ENCODE measurements at places on chromosomes 7 and 10.

DNA sequence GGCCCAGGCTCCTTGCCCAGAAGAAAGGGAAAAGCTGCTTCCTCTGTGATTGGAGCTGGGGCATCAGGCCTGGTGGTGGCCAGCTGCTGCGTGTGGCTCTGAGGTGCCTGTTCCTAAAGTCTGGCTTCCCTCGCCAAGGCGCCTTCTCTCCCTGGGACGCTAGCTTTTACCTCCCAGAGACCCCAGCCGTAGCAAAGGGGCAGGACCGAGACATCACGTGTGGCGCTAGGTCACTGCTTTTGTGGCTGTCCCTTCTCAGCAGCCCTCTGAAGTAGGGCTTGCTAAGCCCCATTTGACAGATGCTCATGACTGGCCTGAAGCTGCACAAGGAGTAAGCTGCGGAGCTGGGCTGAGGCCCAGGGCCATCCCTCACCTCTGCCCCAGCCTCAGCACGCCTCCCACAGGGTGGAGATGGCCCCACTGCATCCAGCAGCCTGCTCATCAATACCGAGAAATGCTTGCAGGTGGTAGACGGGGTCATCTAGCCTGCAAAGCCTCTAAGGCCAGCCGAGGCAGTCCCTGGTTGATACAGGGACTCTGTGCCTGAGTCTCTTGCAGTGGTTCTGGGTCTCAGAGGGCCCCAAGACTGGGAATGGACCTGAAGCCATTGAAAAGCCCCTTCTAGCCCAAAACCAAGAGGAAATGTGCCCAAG lies 171.2 kb downstream of the LCOR start:
- no peak for DNase-seq

DNA sequence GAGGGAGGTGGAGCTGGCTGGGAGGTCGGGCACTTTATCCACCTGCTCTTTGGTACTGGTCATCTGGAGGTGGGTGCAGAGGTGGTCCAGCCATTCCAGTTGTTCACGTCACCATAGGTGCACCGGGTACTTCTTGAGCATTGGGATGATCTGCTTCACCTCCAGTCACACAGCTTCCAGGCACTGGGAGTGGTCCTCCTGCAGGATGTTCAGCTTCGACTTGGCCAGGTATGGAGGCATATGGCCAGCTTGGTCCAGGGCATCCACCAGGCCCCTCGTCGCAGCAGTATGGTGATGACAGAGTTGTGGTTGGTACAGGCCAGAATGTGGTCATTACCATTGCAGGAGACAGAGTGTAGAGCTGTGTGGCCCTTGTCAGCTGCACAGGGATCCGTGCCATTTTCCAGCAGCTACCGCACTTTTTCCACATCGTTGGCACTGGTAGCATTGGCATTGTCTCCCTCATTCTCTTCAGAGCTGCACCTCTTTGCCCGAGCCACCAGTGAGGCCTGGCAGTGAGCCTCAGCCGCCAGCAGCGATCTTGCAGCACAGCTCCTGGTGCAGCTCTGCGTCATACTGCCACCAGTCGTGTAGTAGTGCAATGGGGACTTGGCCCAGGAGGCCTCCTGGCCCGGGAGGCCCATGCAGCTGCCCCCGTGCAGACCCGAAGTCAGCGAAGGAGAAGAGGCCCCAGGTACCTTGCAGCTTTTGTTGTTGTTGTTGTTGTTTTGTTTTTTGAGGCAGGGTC lies 150.9 kb downstream of the ZNF22 start:
- no peak for DNase-seq

DNA sequence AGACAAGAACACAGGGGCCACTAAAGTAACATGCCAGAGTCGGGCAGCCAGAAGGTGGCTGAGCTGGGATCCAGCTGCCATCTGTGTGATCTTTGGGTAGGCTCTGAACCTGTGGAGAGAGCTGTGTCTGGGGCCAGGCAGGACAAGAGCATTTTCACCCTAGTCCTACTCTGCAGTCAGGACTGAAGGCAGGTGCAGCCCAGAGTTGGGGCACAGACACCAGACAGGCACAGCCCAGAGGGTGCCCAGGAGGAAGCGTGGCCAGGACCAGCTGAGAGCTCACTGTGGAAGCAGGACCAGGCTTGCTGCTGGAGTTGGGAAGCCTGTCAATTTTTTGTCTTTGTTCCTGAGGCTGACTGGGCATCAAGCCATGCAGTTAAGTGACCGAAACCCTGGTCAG lies 113.6 kb downstream of the ADCY1 start:
- DNase-seq, result no peak

GRCh38 chr7:134823400-134823799 lies 44.0 kb downstream of the CALD1 start:
- DNase-seq, result no peak

DNA sequence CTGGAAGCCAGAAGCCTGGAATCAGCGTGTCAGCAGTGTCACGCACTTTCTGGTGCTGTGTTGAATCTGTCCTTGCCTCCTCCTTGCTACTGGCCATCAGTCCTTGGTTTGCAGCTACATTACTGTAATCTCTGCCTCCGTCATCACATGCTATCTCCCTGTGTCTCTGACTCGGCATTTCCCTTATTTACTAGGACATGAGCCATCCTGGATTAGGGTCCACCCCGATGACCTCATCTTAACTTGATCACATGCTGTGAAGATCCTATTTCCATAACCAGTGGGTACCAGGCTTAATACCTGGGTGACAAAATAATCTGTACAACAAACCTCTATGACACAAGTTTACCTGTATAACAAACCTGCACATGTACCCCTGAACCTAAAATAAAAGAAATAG lies 518.0 kb upstream of the KLF6 start:
- DNase-seq, result no peak

DNA sequence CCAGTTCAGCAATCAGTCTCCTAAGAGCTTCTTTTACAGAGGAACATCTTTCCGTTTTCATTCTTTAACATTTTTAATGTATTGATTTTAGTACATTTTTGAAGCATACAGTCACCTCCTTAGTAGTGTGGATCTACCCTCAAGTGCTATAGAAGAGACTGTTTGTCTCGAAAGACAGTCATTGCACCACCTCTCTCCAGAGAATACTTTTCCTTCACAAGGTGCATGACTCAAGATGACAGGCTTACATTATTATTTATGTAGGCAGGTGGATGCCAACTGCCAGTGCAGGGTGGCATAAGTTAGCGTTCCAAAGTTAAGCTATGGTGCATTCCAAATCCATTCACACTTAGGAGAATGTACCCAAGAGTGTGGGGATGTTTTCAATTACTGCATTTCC lies 71.8 kb downstream of the ZEB1 start:
- no peak for DNase-seq

DNA sequence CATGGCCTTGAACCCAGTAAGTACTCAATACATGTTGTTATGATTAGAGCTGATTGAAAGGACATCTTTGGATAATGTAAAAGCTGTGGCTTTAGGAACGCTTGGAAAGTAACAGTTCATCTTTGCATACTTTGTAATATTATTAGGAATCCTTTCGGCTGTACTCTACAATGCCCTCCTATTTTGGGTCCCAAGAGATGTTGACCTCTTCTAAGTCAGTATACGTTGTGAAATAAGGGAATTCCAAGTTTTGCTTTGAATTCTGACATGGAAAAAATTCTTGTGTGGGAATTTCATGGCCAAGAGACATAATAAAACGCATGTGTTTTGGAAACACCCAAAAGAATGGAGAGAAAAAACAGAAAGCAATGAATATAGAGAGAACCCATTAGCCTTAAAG lies 7.7 kb downstream of the AGR3 start:
- DNase-seq, result no peak

DNA sequence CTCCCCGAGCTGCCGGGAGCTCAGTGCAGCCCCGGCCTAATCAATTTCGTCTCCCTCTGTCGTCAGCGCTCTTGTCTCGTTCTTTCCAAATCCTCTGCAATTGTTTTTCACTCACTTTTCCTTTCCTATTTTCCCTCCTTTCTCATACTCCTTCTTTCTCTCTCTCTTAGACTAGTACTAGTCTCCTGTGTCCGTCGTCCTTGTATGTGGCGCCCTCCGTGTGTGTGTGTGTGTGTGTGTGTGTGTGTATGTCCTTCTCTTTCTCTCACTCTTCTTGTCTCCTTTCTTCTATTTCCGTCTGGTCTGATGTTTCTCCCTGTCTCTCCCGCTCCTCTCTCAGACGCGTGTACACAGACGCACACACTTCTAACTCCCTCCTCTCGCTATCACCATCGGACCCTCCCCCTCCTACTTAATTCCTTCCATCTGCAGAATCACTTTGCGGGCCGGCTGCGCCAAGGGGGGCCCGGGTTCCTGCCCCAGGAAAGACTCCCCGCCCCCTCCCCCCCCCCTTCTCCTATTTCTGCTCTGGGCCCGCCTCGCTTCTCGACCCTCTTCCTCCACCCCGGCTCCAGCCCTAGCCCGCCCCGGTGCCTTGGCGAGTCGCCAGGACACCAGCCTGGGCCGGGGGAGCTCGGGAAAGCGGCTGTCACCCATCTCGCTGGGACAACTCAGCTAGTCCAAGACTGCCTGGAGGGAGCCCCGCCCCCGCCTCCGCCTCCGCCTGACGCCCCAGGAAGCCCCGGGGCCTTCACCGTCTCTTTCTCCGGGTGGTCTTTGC lies 743 bp upstream of the ZCCHC24 start:
- DNase-seq, result peak; percentile 47

DNA sequence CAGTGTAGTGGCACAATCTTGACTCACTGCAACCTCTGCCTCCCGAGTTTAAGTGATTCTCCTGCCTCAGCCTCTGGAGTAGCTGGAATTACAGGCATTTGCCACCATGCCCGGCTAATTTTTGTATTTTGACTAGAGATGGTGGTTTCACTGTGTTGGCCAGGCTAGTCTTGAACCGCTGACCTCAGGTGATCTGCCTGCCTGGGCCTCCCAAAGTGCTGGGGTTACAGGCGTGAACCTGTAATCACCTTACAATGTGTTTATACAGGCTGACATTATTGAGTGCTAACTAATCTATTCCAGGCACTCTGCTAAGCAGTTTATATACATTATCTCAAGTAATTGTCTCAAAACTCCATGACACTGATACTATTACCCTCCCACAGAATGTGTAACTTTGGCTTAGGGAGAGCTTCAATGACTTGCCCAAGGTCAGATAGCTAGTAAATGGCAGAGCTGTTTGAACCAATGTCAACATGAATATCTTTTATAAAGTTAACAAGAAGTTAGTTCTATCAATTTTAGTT lies 36.8 kb downstream of the KIFBP start:
- no peak for DNase-seq

DNA sequence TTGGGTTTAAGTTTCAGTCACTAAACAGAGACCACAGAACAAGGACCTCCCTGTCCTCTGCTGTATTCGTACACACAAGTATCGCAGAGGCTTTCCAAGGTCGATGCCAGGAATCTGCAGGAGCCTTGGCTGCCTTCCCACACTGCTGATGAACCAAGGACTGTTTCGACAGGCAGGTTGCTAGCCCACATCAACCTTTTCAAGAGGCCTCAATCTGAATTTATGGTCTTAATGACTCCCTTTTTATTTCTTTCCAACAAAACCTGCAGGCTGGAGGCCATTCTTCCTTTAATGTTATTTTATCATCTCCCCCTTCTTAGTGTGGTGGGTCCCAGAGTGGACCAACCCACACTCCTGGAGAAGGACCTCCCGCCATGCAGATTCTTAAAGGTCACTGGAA lies 45.6 kb downstream of the JCAD start:
- DNase-seq, result no peak

DNA sequence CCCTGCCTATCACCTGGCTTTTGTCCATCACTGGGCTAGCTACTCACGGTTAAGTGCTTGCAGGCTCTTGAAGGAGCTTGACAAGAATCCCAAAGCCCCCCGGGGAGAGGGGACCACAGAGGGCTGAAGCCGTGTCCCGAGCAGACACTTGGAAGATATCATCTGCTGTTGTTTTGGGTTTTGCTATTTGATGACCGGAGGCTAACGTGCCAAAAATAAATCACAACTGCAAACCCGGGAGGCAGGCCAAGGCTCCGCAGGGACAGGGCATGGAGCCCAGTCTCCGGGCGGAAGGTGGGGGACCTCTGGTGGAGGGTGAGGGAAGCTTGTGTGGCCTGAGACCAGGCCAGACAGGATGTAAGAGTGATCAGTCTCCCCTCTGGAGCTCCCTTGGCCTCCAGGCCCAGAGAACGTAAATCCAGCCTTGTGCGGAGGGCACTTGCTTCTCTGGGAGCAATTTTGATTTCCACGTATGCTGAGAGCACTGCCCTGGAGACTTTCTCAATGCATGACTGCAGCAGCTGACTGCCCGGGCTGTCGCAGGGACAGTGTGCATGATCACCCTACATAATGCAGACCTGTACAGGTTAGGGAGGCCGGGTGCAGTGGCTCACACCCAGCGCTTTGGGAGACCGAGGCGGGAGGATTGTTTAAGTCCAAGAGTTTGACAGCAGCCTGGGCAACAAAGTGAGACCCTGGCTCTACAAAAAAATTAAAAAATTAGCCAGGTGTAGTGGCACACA lies at the start of gene PHKG1:
Gene PHKG1 (minus strand): TSS at position 164 of the 743 bp plus-strand sequence. CDS start 4,011 bp downstream, outside the sequence.
- peak; percentile 24 for DNase-seq

DNA sequence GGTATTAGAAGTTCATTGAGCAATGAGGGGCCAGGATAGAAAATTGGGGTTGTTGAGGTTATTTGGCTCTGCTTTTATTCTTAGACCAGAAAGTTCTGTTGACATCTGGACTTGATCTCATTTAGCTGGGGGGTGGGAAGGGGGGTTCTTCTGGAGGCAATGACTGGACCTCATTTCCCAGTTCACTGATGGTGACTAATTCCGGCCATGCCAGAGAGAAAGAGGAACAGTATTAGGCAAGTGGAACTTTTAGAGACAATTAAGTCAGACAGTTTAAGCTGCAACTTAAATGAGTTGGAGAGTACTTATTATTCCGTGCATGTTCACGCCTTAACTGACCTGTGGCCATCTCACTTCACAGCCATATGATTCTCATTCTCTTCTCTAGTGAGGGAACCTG lies 512.5 kb downstream of the REEP3 start:
- DNase-seq, result no peak

DNA sequence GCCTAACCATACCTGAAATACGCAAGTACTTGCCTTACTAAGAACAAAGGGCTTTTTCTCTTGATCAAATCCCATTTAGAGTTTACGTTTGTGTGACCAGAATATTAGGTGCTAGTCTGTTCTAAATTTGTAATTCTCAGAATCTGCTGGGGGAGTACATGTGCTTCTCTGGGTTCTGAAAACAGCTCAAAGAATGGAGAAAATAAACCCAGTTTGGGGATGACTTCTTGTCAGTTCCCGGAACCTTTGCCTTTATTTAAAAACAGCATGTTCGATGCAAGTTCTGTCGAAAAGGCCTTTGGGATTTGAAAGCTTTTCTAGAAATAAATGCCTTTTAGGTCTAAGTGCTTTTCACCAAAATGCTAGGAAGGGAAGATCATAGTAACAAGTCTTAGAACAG lies 147.0 kb downstream of the ARID5B start:
- DNase-seq, result peak; percentile 10

- DNase-seq, result no peak
Measured at GRCh38 chr10:48589266-48589665, 15.6 kb downstream of the ARHGAP22 start.

Data from NCI-H526 (cell line).